ENCODE measurements at places on chromosomes 1 and 21.

DNA sequence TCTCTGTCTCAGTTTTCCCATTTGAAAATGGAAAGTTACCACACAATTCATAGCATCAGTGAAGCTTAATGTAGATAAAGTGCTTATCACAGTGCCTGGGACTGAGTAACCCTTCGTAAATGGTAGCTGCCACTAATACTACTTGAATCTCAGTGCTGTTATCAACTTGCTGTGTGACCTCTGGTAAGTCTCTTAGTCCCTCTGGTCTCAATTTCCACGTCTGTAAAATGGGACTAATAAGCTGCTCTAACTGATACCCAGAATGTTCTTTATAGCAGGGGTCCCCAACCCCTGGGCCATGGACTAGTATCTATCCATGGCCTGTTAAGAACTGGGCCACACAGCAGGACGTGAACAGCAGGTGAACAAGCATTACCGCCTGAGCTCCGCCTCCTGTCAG is 7.7 kb downstream of the SERINC2 start:
- no peak for DNase-seq

DNA sequence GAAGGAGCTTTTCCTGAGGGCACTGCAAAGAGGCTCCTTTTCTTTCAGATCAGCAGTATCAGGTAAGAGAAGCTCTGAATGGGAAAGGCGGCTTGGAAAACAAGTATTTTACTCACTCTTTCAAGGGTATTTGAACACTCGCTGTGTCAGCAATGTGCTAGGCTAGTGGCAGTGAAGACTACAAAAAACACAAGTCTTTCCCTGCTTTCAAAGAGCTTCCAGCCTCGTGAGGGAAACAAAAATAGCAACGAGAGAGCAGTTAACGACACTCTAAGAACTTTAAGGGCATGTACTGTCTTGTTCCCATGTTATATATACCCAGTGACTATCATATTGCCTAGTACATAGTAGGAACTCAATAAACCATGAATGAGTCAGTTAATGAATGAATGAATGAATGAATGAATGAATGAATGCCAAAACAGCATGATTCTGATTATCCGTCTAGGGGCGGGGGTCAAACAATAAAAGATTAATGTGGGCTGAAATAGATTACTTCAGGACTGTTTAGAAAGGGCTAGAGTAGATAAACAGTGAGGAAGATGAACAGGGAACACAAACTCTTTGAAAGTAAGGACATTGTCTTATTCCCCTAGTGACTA is 14.2 kb upstream of the MCOLN3 start:
- no peak for DNase-seq

DNA sequence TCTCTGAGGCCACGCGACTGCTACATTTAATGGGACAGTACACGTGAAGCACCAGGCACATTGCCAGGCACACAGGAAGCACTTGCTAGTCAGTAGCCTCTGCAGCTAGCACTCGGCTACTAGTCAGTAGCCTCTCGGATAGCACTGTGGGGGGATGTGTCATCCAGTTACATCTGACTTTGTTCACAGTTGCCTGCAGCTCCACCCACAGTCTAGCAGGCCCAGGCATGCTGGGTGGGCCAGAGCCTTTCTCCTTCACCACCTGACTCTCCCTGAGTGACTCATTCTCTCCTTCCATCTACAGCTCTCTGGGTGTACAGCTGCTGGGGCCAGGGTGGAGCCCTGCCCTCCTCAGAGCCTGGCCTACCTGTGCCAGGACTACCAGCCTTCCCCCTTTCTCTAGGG is 51.5 kb downstream of the PTPRF start:
- DNase-seq = peak; percentile 17

DNA sequence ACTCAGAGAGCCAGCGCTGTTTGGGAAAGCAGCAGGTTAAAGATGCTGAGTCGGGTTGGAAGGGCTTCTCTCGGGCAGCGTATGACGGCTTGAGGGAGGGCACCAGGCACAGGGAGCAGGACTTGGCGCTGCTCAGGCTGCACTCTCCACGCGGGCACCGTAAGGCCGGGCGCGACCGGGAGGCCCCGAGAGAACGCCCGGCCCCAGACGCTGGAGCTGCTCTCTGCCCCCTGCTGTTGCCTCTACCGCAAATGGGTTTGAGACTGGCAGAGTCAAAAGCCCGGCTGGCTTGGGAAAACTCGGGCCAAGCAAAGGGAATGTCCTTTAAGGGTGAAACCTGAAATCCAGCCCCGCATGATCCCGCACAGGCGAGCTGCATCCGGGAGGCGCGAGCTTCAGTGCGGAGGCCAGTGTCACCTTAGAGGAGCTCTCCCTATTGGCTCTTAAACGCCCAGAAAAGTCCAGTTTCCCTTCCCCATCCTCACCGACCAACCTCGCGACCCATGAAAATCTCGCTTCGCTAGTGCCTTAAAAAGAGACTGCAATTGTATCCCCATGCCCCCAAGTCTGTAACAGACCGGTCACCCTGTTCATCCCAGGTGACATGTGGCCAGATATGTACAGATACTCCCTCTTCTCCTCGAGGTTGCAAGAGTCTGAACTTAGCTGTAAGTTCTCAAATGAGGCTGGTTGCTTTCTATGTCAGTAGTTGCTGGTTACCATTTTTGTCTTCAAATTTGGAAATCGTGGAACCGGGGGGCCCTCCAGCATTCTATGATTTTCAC is 1.1 kb downstream of the PRRX1 start:
- no peak for DNase-seq

- DNase-seq = no peak
Observed at GRCh38 chr1:31407029-31407626, 5.9 kb upstream of the SERINC2 start.

- DNase-seq = no peak
Observed at GRCh38 chr1:245118806-245119205, 36.0 kb upstream of the KIF26B start.

DNA sequence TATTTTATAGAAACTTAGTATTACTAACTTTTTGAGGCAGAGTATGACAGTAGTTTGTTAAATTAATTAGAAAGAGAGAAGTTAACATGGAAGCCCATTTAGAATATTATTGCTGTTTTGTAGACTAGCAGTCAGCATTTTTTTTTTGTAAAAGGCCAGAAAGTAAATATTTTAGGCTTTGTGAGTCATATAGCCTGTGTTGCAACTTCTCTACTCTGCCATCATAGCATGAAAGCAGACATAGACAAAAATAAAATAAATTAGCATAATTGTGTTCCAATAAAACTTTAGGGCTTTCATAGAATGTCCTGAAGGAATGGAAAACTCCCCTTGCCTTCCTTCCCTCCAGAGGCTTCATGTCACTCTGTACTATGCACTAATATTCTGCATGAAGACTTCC is 12.3 kb upstream of the RGS4 start:
- DNase-seq = no peak

- DNase-seq = no peak
Observed at GRCh38 chr1:170309389-170310013, 163.7 kb downstream of the NTMT2 start.

GRCh38 chr21:21213297-21213696 is 215.1 kb downstream of the NCAM2 start:
- DNase-seq = no peak

DNA sequence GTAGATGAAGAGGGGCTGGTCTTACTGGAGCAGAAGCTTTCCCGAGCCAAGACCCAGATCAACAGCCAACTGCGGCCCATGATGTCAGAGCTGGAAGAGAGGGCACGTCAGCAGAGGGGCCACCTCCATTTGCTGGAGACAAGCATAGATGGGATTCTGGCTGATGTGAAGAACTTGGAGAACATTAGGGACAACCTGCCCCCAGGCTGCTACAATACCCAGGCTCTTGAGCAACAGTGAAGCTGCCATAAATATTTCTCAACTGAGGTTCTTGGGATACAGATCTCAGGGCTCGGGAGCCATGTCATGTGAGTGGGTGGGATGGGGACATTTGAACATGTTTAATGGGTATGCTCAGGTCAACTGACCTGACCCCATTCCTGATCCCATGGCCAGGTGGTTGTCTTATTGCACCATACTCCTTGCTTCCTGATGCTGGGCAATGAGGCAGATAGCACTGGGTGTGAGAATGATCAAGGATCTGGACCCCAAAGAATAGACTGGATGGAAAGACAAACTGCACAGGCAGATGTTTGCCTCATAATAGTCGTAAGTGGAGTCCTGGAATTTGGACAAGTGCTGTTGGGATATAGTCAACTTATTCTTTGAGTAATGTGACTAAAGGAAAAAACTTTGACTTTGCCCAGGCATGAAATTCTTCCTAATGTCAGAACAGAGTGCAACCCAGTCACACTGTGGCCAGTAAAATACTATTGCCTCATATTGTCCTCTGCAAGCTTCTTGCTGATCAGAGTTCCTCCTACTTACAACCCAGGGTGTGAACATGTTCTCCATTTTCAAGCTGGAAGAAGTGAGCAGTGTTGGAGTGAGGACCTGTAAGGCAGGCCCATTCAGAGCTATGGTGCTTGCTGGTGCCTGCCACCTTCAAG is 57.3 kb downstream of the LAMC2 start:
- DNase-seq = no peak

DNA sequence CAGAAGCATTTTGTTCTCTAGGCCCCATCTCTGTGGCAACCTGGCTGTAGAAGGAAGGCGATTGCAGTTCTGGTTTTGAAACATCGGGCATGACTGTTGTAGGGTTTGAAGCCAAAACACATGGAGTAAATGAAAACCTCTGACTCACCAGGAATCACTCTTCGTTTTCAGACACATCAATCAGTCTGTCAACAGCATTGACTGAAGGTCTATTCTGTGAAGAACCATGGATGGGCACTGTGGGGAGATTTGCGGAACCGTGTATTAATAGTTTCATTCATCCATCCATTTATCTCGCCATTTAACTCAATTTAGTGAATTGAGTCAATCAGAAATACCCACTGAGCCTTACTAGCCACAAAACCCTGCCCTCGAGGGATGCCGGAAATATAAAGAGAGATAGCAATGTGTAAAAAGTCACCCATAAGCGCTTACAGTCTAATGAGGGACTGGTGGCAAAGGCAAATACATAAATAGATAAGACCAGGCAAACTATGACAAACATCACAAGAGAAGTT is 364.6 kb upstream of the PROX1 start:
- DNase-seq = no peak

- DNase-seq = no peak
Observed at GRCh38 chr1:8813991-8814390, 3.4 kb downstream of the RERE start.

DNA sequence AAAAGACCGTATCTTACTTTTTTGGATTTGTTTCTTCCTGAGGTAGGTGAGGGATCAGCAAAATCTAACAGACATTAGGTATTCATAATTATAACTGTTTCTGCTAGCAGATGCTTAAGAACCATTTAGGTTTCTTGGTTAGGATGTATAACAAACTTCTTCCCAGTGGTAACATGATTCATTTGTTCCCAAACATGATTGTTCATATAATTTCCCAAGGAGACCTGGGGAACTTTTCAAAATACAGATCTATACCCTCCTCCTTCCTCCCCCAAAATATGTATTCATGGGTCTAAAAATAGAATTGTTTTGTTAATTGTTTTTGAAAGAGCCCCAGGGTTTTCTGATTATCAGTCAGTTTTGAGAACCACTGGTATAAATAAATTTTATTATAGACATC is 228.2 kb downstream of the COP1 start:
- DNase-seq = no peak

DNA sequence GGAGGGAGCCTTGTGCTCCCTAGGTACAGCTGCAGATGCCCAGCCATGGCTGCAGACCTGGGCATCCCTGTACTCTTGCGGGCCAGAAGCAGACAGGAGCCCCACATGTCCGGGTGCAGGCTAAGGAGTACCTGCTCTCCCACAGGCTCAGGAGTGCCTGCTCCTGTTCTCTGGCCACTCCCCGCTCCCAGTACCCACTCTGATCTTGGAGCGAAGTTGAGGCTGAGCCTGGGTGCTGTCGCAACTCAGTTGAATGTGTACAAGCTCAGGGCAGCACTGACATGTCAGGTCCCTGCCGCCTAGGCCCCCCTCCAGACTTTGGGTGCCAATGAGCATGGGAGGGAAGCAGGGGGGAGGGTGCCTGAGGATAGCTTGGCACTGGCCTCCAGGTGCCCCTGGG is 666.9 kb downstream of the PLPP3 start:
- DNase-seq = no peak

- no peak for DNase-seq
Observed at GRCh38 chr1:56360021-56360420, 219.3 kb downstream of the PLPP3 start.

- no peak for DNase-seq
Observed at GRCh38 chr1:36706416-36706815, 223.7 kb upstream of the CSF3R start.

DNA sequence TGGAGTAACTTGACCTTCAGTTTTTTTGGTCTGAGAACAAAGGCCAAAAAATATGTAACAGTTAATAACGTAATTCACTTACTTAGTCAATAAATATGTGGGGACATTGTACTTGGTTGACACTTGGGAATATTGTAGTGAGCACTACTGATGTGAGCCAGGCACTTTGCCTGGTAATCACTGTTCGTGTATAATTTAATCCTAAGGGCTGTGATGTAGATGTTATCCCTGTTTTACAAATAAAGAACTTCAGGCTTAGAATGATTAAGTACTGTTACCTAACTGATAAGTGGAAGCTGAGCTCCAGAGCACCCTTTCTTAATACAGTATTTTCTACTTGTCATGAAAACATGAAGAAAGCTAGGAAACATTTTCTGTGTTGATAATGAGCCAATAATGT is 28.0 kb downstream of the PTBP2 start:
- no peak for DNase-seq

GRCh38 chr1:928825-929661 is 5.3 kb downstream of the SAMD11 start:
- no peak for DNase-seq

- DNase-seq = no peak
Observed at GRCh38 chr21:36059823-36060158, 535 bp downstream of the SETD4 start.

DNA sequence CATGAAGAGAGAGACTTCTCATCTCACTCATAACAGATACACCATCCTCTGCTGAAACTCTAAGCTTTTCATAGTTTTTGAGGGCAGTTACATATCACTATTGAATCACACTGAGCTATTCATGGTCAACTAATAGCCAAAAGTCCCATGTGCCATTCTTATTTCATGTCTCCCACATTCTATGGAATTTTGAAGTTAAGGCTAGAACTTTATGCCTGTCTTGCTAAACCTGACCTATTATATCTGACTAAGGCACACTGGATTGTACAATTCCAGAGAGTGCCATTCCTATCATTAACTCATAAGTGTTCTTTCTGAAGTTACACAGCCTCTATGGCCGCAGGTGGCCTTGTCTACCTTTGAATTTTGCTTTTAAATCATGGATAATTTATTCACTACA is 254.3 kb downstream of the PTPRC start:
- no peak for DNase-seq

DNA sequence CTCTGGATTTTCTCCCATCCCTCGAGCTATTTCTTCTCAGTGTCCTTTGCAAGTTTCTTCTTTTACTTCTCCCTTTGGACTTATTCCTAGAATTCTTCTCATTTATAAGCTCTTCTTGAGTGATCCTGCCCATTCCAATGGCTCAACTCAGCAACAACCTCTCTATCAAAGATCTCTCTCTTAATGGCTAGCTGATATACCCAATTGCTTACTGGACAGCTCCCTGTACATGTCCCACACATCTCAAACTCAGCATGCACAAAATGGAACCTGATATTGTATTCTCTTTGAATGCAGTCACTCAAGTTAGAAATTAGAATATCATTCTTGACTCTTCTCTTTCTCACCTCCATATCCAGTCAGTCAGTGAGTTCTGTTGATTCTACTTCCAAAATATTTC is 48.6 kb downstream of the SLC25A24 start:
- no peak for DNase-seq
